Epithelial cell of proximal tubule (primary cell): ENCODE measurements at places on chromosomes 5 and 9.

DNA sequence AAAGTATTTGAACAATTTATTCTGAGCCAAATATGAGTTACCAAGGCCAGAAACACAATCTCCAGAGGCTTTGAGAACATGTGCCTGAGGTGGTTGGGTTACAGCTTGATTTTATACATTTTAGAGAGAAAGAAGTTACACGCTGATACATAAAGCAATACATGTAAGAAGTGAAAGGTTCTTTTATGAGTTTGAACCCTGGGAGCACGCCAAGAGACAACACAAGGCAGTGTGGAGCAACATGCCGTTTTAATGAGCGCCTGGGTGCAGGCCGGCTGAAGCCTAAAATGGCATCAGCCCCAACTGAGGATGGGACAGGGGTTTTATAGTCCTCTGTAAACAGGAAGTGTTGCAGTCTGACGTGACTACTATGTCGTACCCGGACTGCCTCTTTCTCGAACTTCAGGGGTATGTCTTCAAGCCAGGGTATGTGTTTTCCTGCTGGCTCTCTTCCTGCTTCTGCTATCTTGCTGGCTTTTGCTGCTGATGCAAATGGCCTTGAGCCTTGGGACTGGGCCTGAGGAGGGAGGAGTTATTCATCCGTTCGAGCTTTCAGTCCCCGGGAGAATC lies 193.7 kb downstream of the CYLC2 start:
- no peak for DNase-seq

GRCh38 chr5:142814122-142814521 lies 43.9 kb downstream of the ARHGAP26 start:
- no peak for DNase-seq

DNA sequence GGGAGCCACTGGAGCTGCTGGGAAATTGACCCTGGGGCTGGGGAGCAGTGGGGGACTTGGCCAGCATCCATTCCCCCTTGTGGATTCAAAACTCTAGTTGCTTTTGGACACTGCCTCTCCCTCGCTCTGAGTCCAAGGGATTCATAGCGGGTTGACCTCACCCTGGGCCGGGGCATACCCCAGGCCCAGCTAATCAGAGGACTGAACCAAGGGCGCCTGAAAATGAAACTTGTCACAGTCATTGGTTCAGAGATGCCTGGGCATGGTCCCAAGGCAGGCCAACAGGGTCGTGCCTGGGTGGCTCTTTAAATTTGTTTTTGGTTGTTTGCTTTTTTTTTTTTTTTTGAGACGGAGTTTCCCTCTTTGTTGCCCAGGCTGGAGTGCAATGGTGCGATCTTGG lies 22.6 kb downstream of the STK10 start:
- DNase-seq, result no peak

- DNase-seq, result no peak
Observed at GRCh38 chr5:74502479-74502950, 138.0 kb downstream of the ENC1 start.

DNA sequence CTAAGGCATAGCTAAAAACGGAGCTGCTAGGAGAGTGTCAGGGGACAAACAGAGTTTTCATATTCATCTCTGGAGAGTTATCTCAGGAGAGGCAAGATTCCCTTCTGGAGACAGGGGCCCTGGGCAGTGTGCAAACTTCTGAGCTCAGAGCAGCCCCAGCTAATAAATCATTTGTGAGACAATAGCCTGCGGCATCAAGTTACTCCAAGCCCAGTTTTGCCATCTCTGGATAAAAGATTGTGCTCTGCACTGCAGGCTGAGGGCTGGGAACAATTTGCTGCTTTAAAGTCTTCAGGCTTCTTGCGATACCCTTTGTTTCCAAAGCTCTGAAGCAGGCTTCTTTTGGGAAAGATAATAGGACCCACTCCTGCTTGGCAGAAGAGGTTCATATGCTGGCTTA lies 164.3 kb upstream of the BRINP1 start:
- no peak for DNase-seq

GRCh38 chr5:142966121-142966420 lies 195.9 kb downstream of the ARHGAP26 start:
- DNase-seq, result no peak

GRCh38 chr5:35360671-35361070 lies 130.4 kb upstream of the PRLR start:
- DNase-seq, result no peak

DNA sequence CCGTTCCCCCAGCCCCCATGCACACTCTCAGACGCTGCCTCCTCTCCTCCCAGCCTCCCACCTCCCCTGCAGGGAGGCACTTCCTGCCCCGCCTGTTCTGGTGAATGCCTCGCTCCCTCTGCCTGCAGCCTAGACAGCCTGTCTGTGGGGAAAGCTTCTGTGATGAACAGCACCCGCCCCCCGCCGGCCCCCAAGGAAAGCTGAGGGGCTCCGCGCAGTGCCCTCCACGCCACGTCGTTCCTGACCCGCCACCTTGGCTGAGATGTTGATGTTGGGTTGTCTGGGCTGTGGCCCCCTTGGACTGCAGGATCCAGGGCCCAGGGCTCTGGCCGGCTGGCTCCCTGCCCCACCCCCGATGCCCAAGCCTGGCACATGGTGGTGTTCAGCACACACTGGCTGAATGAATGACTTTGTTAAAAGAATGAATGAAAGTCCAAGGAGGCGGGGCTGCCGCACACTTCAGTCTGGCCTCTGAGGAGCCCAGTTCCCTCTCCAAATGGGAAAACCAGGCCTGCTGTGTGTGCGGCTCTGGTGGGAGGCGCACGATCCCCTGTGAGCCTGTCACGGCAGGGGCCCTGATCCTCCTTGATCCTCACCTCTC lies 2.1 kb upstream of the MYMK start:
- DNase-seq, result no peak

GRCh38 chr5:78538240-78538850 lies 110.2 kb downstream of the LHFPL2 start:
- DNase-seq, result no peak

DNA sequence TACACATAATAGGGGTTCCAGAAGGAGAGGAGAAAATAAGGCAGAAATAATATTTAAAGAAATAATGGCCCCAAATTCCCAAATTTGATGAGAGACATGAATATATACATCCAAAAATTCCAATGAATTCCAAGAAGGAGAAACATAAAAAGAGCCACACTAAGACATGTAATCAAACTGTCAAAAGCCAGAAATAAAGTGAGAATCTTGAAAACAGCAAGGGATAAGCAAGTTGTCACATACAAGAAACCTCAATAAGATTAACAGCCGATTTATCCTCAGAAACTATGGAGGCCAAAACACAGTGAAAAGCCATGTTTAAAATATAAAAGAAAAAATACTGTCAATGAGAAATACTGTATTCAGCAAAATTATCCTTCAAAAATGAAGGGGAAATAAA lies 14.5 kb downstream of the CATSPER3 start:
- no peak for DNase-seq

DNA sequence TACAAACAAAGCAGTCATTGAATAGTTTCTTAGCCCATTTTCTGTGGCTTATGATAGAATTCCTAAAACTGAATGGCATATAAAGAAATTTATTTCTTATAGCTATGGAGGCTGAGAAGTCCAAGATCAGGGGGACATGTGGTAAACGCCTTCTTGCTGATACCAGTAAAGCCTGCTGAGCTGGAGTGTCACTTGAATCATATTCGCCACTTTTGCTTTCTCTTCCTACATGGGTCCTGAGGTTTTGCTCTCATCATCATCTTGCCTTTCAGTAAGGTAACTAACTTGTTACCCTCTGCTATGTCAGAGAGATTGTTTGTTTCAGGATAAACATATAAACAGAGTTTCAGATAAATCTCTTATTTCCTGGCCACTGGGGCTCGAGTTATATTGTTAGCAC lies 203.3 kb upstream of the DMRT1 start:
- no peak for DNase-seq

DNA sequence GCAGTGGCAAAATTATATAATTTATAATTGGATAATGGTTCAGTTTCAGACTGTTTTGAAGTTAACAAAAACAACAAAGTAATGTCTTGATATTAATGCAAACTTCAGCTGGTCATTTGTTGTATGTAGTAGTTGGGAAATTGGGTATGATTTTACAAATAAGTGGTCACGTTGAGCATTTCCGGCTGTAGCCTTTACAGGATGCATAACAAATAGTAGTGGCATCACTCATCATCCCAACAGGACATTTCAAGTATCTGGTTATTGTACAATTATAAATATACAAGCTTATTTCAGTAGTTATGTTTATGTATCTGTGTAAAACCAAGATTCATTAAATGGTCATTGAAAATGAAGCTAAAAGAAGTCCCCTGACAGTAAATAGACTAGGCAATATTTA lies 72.9 kb downstream of the SMIM15 start:
- no peak for DNase-seq

GRCh38 chr9:137972988-137973470 lies 95.4 kb downstream of the CACNA1B start:
- DNase-seq, result no peak

DNA sequence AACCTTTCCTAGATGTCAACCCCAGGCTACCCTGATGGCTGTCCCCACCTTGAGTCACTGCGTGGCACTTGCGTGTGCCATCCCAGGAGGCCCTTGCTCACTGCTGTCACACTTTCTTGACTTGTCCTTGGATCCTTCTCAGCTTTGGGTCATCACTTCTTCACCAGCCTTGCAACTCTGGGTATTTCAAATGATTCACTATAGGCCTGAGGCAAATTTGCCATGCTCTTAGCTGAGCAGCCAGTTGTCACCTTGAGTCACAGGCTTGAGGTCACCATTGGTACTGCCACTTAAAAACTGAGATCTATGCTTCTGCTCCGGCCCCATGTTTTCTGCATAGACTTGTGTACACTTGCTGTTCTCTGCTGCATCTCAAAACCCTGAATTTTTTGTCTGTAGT lies 84.7 kb downstream of the BASP1 start:
- no peak for DNase-seq

DNA sequence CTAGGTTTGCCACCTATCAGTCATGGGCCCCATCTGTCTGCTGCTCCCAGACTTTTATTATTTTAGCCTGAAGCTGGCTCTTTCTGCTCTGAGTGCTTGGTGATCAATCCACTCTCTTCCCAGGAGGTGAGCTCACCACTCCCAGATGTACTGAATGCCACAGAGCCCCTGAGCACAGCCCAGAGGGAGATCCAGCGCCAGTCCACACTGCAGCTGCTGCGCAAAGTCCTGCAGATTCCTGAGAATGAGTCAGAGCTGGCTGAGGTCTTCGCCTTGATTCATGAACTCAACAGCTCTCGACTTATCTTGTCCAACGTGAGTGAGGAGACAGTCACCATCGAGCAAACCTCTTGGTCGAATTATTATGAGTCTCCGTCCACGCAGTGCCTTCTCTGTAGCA lies 36.0 kb downstream of the HMGXB3 start:
- DNase-seq, result no peak

- no peak for DNase-seq
Observed at GRCh38 chr5:158487664-158488063, 612.1 kb downstream of the EBF1 start.

DNA sequence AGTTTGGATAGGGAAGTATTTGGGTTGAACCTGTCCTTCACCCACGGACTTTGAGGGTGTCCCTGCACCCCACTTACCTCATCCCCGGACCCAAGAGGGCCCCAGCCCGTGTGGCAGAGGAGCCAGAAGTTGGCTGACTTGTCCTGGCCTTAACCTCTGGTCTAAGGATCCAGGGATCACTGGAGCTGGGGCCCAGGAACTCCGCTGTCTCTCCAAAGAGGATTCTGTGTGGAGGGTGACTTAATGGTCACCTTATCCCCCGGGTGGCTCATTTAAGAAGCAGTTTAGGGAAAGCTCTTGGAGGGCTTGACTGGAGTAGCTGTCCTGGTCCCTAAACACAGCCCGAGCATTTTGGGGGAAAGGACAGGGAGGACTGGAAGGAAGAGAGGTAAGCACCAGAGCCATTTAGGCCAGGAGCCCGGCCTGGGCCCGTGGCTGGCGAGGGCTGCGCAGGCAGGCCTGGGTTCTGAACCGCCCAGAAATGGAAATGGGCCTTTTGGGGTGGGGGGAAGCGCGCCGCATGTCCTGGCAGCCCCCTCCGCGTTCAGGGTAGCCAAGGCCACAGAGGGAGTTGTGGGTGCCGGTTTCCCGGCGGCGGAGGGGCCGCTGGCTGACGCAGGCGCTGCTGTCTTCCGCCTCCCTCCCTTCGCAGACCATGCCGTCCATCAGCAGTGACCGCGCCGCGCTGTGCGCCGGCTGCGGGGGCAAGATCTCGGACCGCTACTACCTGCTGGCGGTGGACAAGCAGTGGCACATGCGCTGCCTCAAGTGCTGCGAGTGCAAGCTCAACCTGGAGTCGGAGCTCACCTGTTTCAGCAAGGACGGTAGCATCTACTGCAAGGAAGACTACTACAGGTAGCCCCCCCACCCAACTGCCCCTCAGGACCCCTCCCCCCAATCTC lies 2.0 kb downstream of the LHX2 start:
- DNase-seq, result no peak

DNA sequence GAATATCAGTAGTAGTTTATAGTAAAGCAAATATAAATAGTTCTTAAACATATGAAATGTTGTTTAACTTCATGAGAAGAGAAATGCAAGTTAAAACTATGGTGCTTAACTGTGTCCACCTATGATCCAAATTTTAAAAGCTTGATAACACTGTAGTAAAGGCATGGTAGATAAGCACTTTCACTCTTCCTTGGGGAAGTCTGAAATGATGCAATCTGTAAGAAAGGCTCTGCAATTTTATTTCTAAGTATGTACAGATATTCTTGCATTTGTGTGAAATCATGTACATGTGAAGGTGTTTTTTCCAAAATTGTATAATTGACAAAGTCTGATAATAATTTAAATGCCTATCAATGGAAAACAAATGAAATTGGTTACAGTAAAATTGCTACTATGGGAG lies 66.9 kb downstream of the SYK start:
- DNase-seq, result no peak

- DNase-seq, result no peak
Observed at GRCh38 chr5:1255081-1255561, 29.9 kb downstream of the SLC6A18 start.

- DNase-seq, result no peak
Observed at GRCh38 chr9:83280790-83281189, 217.8 kb upstream of the RASEF start.

GRCh38 chr5:174751154-174752000 lies 27.0 kb downstream of the MSX2 start:
- no peak for DNase-seq

GRCh38 chr5:93117751-93118531 lies 463.1 kb downstream of the NR2F1-AS1 start:
- DNase-seq, result no peak
